Activated CD4-positive, alpha-beta T cell treated with anti-CD3 and anti-CD28 coated beads, Interleukin-2, amount 50 U/mL, for 16 hours (primary cell): ENCODE measurements at places on chromosomes 2 and 18.

GRCh38 chr2:36670881-36671595, 25.5 kb upstream of the VIT start:
- DNase-seq: no peak

DNA sequence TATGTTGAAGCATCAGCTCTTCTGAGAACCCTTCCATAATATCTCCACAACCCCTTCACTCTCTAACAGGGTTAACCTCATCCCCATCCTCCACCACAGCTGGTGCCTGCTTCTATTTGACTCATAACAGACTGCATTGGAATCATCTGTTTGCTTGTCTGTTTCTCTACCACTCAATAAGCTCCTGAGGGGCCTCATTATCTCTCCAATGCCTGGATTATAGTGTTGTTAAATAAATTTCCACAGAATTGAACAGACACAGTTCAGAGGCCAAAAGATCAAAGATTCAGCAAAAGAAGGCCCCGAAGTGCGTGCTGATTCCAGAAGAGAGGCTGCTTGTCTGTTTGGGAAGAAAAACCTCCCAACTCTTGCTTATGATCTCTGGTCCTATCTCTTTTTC, 33.7 kb upstream of the FAM98A start:
- DNase-seq: no peak

DNA sequence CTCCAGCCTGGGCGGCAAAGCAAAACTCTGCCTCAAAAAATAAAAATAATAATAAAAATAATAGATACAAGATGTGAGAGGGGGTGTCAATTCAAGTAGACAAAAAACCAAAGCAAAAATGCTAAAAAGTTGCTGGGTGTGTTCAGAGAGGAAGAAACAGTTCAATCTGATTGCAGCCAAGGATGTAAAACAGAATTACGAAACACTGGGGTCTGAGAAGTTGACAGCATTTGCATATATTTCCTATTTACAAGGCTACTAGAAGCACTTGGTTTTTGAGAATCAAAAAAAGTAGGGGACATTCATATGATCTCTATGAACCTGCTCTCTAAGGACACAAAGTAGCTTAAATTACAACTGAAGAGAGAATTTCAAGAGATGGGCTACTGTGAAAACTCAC, 7.6 kb downstream of the TRIP12 start:
- DNase-seq: no peak

- DNase-seq: no peak
Measured at GRCh38 chr2:239292959-239293774, 107.7 kb downstream of the HDAC4 start.

GRCh38 chr2:54629914-54630857, 93.3 kb upstream of the EML6 start:
- DNase-seq: peak; percentile 29

DNA sequence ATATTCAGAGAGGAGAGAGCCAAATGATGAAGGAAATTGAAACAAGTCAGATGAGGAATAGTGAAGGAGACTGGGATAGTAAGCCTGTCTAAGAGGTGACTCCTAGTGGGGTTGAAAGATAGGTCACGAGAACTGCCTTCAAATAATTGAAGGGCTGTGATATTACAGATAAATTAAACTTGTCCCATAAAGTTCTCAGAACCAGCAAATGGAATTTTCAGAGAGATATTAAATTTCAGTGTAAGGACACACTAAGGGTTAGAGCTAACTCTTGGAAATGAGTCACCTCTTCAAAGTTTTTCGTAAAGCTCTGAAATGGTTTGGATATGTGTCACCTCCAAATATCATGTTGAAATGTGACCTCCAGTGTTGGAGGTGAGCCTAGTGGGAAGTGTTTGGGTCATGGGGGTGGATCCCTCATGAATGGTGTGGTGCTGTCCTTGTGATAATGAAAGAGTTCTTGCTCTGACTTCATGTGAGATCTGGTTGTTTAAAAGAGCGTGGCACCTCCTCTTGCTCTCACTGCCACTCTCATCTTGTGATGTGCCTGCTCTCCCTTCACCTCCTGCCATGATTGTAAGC, 87.3 kb downstream of the BABAM2 start:
- DNase-seq: peak; percentile 77

GRCh38 chr2:169672406-169672805, 21.8 kb downstream of the CFAP210 start:
- DNase-seq: no peak

GRCh38 chr18:78021196-78021595, 771.5 kb downstream of the GALR1 start:
- DNase-seq: no peak

DNA sequence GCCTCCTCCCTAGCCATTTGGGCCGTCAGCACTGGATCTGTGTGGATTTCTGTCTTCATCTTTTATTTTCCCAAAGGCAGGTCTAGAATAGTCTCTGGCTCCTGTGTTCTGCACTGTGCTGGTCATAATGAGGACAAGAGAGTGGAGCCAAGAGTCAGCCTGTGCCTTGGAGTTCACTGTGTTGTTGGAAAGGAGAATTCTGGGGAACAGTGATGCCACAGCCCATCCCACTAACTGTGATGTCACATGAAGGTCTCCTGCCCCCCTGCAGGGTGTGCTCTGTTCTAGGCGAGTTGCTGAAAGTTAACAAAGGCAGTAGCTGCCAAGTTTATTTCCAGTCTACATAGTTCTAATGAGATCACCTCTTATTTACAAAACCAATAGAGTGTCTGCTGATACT, 248.5 kb downstream of the TPGS2 start:
- no peak for DNase-seq

- no peak for DNase-seq
Measured at GRCh38 chr2:241562269-241562891, 3.8 kb downstream of the BOK start.

DNA sequence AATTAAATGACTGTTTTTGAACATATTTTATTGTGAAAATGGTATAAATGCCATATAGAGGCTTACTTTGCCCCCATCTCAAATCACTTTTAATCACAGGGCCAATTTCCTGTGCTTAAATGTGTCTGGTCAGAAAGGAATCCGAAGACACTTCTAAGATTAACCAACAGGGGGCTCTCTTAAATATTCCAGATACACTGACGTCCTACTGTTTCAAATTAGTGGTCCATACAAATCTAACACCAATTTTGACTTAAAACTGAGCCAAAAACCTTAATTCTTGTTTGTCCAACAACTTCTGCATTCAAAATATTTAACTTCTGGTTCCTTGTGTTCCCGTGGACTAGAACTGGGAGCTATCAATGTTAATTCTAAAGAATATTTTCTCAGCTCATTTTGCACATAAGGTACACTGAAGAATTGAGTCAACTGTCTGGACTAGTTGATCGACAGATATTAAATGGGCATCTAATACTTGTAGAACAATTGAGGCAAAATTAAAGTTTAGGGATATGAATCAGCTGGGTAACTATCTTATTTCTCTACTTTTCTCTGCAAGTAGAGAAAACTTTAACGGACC, 557.5 kb downstream of the ARHGAP15 start:
- DNase-seq: no peak

DNA sequence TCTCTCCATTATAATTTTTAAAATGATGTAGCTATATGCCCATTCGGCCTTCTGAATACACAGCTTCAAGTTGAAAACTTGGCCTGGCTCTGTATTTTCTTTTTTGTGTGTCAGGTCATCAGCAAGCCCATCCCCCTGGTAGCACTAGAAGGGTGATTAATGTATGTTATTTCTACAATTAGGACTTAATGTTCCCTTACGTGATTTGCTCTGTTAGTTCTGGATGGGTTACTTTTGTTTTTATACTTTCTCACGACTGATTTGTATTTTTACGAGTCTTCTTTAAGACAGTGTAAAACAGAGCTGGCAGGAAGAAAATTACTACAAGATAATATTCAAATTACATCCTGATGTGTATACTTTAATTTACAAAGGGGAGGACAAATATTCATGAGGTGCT, 88.4 kb upstream of the RGPD4 start:
- DNase-seq: no peak

- no peak for DNase-seq
Measured at GRCh38 chr18:50720325-50720674, 99.5 kb downstream of the MRO start.

DNA sequence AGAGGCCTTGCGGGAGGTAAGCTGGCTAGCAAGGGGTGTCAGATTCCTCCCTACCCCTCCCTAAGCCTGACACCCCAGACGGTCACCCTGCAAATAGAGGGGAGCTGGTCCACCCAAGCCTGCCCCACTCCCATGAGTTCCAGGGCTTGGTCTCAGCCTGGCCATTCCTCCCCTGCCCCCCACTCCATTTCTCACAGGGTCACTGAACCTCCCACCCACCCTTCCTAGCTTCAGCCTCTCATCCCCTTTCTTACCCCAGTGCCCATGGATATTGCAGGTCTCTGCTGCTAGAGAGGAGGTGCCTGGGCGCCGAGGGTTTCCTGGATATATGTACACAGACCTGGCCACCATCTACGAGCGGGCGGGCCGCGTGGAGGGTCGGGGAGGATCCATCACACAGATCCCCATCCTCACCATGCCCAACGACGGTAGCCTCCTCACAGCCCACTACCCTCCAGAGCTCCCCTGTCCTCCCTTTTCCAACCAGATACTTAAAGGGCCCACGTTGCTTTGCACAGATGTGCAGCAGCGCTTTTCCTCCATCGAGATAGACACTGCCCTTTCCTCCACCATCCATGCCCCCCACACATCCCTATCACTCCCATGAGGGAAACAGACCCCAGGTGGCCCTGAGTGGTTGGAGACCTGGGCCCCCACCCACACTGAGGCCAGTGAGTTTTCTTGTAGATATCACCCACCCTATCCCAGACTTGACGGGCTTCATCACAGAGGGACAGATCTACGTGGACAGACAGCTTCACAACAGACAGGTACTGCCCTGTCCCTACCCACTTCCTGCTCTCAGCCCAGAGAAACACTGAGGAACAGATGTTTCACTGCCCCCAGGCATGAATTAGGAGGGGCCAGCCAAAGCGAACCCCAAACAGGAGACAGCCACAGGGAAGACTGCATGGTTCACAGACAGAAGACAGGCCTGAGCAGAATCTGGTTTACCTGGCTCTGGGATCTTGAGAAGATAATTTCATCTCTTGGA, 15.2 kb upstream of the ANKRD53 start:
- DNase-seq: no peak

DNA sequence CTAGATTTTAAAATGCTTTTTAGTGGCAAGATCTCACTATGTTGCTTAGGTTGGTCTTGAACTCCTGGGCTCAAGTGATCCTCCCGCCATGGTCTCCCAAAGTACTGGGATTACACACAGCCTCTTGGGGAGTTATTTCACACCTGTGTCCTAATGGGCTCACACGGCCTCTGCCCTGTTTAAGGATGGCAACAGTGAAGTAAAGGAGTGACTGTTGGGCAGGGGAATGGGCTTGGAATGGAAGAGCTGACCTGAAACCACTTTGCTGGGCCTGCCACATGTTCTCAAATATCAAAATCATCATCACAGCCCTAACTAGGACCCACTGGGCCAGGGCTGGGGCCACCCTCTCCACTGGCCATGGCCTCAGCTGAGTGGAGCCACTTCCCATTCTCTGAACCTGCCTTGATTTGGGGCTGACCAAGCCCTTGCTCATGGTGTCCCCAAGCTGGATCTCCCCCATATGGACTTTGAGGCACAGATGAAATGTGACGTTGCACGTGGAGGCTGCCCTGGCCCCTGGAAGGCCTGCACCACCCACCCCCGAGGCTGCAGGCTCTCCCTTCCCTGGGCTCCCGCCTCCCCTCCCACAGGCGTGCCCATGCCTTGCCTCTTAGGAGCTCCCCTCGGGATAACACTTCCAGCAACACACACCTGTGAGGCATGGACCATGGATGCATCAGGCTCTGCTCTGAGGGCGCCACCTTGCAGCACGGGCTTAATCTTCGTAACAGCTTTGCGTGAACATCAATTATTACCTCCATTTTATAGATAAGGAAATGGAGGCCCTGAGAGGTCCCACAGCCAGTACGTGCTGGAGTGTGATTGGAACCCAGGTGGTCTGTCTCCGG, 71.8 kb upstream of the SMAD7 start:
- DNase-seq: no peak

- DNase-seq: no peak
Measured at GRCh38 chr2:149931486-149931885, 343.9 kb upstream of the MMADHC start.

GRCh38 chr2:65402780-65403528, 29.4 kb downstream of the SPRED2 start:
- DNase-seq: no peak

- no peak for DNase-seq
Measured at GRCh38 chr18:24344509-24344908, 53.1 kb downstream of the OSBPL1A start.

DNA sequence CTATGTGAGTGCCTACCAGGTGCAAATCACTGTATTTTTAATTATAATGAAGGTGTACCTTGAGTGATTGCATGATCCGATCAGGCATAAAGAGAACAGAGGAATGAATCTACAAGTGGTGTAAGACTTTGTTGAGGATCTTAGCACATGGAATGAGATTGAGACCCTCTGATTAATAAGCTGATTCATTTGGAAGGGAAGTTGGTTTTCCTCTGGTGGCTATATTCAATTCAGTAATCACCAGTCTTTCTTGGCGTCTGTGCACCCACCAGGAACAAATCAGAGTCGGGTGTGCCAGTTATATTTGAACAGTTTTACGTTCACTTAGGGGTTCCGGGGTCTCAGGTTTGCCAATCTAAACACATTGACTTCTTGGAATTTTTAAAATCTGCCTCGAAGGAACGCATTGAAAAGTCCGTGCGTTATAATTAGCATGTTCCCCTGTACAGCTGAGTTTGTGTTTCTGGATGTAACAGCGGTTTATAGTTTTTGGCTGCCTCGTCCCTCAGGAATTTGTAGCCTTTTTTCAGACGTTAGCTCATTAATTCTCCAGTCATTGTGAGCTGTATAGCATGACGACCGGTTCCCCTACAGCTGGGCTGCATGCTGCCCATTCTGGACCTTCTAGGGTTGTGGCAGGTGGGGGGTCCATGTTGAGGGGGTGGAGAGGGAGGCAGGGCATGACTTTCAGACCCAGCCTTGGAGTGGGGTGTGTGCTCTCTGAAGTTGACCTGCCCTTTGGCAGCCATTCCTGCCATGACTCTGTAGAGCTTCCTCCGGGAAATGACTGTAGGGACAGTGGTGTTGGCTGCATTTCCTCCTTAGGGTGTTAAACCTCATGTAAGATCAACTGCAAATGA, 20.3 kb downstream of the MYO1B start:
- no peak for DNase-seq

DNA sequence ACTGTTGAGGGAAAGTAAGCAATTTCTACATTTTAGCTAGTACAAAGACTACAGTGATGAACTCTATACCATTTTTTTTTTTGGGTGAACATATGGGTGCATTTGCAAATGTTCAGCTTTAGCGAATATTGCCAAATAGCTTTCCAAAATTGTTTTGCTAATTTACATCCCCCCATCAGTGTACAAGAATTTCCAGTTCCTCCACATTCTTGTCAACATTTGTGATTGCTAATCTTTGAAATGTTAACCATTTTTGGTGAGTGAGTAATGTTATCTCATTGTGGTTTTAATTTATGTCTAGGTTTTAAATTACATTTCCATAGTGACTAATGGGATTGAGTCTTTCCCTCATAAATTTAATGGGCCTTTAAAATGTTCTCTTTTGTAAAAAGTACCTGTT, 16.4 kb upstream of the CNRIP1 start:
- DNase-seq: no peak
